ENCODE measurements at places on chromosomes 5 and 9.

GRCh38 chr5:34524123-34524522 lies 132.0 kb upstream of the RAI14 start:
- no peak for DNase-seq

- DNase-seq, result no peak
These were observed 85.4 kb downstream of the SLC1A3 start for GRCh38 chr5:36691696-36692371.

DNA sequence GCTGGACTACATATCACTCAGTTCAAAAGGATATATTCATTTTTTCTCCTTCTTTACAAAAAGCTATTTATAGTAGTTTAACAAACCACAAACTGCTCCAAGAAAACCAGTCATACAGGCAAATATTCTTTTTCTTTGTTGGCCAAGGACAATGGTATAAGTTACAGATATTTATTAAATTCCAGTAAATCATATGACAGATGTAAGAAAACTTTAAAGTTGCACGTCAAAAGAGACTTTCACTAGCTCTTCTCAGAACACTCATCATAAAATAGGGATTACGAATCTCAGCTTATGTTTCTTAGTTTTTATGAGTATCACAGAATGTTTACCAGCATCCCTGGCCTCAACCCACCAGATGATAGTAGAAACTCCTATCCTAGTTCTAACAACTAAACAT lies 67.2 kb downstream of the ANKRD31 start:
- no peak for DNase-seq

DNA sequence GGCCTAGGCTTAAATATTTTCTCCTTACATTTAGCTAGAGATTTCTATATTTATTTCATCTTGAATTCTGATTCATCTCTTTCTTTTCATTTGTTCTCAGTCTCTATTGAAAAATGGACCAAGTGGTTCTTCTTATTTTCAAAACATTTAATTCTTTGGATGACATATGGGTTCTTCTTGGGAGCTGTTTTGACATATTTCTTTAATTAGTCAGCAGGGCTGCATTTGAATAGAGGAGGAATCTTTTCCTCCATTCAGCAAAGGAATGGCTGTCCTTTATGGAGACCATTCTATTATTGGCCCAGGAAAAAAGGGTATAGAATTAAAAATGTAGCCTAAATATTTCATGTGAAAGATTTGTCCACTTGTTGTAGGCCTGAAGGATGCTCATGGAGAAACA lies 109.9 kb downstream of the RPS23 start:
- DNase-seq, result no peak

- no peak for DNase-seq
These were observed 42.5 kb upstream of the PHF2 start for GRCh38 chr9:93533863-93534262.

DNA sequence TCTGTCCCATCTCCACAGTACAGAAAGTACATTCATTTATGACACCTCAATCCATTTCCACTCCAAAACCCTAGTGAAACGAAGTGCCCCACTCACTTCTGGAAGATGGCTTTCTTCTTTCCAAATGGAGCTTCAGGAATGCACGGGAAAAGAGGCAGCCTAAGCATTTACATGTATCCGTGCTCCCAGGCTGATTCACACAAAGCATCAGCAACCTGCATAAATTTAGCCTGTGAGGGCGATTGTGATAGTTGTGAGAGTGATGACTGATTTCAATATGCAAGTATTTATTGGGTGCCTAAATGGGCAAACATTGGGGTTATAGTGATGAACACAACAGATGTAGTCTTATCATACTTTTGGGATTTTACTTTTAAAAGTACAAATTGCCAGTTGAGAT lies 86.6 kb downstream of the PLPPR1 start:
- DNase-seq, result no peak

GRCh38 chr5:134603059-134603458 lies 29.6 kb downstream of the SAR1B start:
- no peak for DNase-seq

DNA sequence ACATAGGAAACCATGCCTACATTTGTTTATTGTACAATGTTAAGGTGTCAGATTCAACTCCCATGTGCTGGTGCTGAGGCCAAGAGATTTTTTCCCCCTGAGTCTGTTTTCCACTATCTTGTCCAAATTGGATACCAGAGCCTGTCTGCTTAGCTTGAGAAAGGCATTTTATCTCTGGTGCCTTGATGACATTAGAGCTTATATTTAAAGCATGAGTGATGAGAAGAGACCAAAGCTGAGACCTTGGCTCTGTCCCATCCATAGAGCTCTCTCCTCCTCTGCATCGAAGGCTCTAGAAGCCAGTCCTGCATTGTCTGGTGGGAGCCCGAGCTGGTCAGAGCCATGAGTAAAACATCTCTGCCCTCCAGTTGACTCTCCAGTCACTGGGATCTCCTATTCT lies 10.4 kb upstream of the PPP2CA start:
- no peak for DNase-seq

DNA sequence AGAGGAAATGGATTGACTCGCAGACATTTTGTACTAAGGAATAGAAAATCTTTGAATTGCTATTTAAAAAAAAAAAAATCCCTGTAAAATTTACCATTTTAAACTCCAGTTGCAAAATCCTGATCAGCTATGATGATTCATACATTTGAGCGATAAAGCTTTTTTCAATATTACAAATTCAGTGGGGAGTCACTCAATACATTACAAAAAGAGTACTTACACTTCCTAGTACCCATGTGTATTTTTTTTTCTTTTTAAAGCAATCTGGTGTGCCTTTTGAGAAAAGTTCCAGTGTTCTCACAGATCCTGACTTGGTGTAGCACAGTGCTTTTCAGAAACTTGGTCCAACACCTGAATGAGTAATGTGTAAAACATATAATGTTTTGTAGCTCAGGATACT lies 54.3 kb downstream of the PIK3R1 start:
- no peak for DNase-seq

- no peak for DNase-seq
These were observed 101.2 kb downstream of the DNAH5 start for GRCh38 chr5:13843175-13843846.

DNA sequence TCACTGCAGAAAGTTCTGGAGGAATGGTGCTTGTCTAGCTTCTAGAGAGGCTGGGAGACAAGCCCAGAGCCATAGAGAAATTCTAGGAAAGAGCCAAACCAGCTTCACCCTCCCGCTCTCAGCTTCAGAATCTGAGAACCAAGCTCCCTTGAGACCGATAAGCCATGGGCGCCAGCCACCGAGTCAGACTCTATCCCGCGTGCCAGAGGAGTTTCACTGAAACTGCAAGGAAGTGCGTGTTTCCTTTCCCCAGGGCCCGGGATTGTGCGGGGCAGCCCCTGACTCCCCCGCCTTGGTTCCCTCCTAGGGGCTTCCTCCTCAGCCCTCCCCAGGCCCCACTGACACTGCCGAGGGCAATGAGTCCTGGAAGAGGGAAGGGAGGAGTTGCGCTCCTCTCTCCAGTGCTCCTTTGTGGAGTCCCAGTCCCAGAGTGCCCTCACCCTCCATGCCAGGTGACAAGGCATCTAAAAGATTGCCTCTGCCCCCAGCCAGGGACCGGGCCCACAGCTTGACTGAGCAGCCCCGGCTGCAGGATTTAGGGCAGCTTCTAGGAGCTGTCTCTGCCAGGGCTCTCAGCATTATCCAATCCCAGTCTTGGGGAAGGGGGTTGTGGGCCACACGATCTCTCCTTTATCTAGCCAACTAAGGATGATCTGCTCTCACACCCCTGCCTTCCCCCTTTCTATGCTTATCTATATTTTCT lies 18.4 kb upstream of the TCF7 start:
- DNase-seq, result no peak

DNA sequence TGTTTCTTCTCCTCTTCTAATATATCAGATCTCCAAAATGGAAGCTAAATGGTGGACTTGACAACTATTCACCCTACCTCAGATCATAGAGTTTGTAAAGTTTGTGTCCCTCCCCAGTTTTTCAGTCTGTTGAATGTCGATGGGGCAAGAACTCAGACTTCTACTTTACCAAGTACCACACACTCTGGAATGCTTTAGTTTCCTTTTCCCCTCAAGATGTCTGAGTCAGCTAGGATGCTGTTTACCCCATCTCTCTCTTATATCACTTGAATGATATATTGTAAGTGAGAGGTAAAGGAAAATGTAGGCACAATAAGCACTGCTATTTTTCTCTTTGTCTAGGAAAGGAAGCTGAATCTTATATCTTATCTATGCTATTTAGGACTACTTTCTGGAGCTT lies 25.9 kb upstream of the TAL2 start:
- no peak for DNase-seq

DNA sequence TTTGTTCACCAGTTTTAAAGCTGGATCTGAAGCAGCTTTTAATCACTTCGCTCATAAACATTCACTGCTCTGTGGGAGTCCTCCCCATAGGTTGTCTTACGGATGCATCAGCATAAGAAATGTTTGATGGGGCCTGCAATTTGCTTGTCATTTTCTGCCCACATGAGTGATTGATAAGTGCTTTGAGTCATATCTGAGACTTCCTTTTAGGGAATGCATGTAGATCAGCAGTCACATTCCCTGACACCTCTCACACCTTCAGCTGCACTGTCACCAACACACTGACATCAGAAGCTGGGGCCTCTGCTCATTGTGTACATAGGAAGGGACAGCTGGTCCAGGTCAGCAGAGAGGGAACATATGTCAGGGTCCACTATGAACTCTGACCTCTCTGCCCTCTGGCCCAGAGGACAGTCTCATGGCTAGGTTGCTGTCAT lies 84.1 kb upstream of the SPATA31D4 start:
- DNase-seq, result no peak
